Inflammatory macrophage (primary cell): ENCODE measurements at places on chromosomes 4 and X.

DNA sequence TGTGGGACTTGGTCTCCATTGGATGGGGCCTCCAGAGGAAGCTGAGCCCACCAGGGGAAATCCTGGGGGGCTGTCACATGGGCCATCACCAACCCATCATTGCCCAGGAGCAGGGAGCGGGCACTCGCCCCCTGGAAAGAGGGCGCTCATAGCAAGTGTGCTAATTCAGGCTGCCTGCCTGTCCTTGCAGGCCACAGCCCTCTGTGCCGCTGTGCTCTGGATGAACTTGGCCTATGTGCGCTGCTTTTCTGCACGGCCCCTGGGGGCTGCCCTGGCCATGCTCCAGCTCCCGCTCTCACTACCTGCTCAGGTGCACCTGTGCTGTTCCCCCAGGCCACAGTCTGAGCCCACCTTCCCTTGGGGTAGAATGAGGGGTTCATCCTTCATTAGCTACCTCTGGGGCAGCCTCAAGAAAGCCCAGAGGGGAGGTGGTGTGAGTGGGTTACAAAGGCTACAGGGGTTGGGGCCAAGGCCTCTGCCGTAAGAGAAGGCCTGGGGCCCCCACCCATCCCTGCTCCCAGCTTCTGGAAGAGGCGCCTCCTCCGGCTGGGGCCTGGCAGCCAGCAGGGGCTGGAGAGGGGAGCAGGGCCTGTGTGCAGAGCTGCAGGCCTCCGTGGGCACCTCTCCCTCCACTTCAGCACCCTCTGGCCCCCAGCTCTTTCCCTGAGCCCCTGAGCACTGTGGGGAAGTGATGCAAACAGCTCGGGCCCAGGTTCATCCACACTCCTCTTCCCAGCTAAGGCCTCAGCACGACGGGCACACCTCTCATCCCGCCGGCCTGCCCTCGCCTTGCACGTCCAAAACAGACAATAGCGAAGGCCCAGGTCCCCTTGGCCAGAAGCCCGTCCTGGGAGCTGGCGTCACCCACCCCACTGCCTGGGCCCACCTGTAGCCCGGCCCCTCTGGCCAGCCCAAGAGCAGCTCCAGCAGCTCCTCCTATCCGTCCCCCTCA lies 8.9 kb downstream of the CFAP99 start:
- no peak for DNase-seq

DNA sequence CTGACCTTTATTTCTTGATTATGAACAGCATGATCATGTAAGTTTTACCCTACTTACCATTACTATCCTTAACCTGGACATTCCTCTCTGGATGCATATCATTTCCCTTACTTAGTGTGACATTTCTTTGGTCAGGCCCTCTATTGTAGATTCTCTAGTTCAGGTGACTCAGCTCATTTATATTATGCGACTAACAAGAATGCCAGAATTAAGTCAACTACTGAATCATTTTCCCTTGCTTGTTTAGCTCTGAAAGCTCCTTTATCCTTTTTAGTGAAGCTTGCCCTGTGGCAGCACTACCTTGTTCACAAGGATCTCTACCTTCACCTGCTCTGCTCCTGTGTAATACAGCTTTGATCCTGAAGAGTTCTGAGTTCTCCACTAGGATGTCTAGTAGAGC lies 15.1 kb upstream of the UGT2B17 start:
- DNase-seq: no peak

- no peak for DNase-seq
Measured at GRCh38 chr4:3321295-3321889, 28.6 kb downstream of the RGS12 start.

- no peak for DNase-seq
Measured at GRCh38 chrX:120514236-120514635, 45.1 kb upstream of the LAMP2 start.

- DNase-seq: no peak
Measured at GRCh38 chr4:121073004-121073435, 685 bp upstream of the NDNF start.

DNA sequence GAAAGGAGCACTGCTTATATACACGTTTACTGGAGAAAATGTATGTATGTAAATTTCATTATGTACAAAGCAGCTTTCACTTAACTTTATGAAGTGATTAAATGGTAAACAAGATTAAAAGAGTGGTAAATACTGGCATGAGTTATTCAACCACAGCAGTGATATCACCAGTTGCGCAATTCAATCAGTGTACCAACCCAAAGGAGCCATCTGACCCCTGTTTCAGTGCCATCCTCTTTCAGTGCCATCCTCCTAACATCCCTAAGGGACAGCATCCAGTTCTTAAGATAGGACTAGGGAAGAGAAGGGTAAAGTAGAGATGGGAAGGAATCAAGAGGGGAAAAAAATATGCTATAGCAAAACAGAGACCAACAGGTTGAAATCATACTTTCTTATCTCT lies 16.2 kb downstream of the HPF1 start:
- no peak for DNase-seq

DNA sequence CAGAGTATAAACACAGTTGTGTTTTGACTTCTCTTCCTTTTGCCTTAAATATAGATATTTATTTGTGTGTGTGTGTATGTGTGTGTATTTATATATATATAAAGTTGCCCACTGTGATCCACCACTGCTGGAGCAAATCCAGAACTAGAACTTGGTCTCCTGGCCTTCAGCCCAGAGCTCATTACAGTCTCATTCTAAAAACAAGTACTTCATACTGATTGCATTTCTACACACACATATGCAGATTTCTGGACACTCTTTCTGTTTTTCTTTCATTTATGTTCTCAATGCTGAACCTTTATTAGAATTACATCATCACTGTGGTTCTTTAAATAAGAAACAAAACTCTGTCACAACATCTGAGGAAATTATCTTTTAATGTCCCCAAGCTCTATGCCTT lies 381 bp downstream of the TXK start:
- no peak for DNase-seq

DNA sequence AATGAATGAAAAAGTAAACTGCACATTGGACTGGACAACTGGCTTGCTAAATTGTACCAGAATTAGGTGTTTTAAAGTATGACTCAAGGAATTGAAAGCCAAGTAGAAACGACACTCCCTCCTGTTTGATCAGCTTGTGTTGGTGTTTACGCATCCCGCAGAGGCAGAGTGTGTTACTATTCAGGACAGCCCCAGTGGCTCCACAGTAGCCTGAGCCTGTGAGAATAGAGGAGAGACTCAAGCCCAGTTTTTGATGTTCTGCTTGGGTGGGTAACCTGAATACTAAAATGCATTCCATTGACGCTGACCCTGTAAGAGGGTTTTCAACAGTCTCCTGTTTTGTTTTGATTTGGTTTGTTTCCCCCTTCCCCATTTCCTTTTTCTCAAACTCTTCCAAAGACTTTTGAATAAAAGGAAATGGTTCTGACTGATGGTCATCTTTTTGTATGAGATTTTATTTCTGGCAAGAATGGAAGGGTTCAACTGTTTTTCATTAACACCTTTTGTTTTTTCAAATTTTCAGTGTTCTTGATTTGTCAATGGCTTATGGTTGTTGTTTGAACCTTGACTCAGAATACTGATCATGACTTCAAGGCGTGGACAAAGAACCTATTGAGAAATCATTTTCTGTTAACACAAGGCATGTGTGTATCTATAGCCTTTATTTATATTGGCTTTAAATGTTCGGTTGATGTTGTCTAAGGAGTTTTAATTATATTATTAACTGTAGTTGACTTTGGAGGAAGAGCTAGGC lies 10.2 kb downstream of the ADGRL3 start:
- DNase-seq: no peak

- DNase-seq: no peak
Measured at GRCh38 chr4:76293772-76294171, 12.8 kb upstream of the STBD1 start.
